Stimulated activated CD4-positive, alpha-beta T cell treated with anti-CD3 and anti-CD28 coated beads, Interleukin-1b, Interleukin-23, amount 100 ng/mL, for 1 hour (primary cell): ENCODE measurements at places on chromosomes 2 and 18.

DNA sequence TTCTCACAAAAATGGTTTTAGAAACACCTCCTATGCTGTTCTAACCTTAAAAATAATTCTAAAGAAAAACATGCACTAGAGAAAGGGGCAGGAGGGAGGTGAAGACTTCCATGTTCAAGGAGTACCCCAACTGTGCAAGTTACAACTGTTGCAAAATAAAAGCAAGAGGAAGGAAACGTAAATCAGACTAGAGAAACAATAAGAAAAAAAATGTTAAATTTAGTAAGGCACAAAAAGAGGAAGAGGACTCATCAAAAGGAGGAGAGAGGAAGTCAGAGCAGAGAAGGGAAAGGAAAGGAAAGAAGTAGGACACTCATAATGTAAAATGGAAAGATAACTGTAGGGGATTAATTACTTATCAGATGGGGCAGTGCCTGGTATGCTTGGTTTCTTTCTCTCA is 34.1 kb downstream of the RAPH1 start:
- no peak for DNase-seq

- DNase-seq, result no peak
These were observed 157.1 kb upstream of the ZFP36L2 start for GRCh38 chr2:43383533-43383932.

DNA sequence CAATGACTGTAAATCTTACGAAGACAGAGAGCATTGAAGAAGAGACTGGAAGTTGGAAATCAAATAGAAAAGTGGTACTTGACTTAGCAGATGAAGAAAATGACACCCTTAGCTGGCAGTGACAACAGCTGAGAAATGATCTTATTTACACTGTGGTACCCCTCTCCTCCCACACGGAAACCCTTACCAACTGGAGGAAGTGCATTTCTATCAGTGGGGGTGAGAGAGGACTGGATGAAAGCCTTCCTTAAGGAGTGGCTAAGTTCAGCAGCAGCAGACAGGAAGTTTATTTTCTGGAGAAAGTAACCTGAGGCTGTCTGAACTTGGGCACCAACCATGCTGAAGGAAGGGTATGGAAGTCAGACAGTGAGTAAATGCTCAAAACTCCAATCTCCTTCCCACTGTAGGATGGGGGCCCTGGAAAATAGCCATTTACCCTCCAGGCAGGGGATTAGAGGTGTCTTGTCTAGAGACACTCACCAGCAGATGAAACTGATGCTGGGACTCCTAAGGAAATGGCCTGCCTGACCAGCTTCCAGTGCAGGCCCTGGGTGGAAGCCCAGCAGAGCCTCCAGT is 160.2 kb upstream of the NCK2 start:
- no peak for DNase-seq

DNA sequence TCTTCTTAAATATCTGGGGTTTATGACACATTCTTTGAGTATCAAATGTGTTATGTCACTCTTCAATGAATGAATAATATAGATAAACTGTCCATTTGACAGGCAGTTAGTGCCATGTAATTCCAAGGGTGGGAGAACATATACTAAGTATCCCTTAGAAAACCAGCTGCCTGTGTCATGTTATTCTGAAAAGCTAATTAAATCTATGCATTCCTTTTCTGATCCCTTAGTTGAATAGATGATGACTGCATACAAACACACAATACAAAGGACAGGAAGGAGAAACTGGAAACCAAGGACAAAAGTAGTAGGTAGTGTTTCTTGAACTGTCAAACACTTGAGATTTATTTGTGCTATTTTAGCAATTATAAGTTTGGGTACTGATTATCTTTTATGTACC is 8.3 kb downstream of the ARHGAP28 start:
- DNase-seq, result no peak

GRCh38 chr2:53242090-53242489 is 525.5 kb upstream of the CHAC2 start:
- no peak for DNase-seq

DNA sequence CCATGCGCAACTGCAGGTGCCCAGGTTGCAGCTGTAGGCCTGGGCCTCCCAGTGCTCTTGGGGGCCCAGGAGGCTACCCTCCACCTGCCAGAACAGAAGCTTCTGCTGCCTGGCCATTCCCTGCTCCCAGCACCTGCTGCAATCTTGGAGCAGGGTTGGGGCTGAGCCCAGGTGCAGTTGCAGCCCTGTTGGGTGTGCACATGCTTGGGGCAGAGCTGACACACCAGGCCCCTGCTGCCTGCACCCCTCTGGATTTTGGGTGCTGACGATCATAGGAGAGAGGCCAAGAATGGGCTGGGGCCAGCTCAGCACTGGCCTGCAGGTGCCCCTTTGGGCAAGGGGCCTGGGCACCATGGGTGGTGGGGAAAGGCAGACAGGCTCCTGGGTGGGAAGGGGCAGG is 20.5 kb upstream of the SP140L start:
- no peak for DNase-seq

GRCh38 chr2:163173591-163173990 is 335.0 kb upstream of the KCNH7 start:
- DNase-seq, result no peak

GRCh38 chr2:227163998-227164762 is at the start of the genes COL4A3 and COL4A4:
COL4A3 (plus strand) TSS chr2:227164624; CDS start chr2:227164727, 103 bp downstream.
COL4A4 (minus strand) TSS chr2:227164205; CDS start chr2:227147483, 16,722 bp downstream.
- no peak for DNase-seq

- DNase-seq, result peak; percentile 21
These were observed 42.1 kb upstream of the TAF1B start for GRCh38 chr2:9800975-9801726.

- DNase-seq, result no peak
These were observed 119.6 kb upstream of the ARL5A start for GRCh38 chr2:151947813-151948165.

DNA sequence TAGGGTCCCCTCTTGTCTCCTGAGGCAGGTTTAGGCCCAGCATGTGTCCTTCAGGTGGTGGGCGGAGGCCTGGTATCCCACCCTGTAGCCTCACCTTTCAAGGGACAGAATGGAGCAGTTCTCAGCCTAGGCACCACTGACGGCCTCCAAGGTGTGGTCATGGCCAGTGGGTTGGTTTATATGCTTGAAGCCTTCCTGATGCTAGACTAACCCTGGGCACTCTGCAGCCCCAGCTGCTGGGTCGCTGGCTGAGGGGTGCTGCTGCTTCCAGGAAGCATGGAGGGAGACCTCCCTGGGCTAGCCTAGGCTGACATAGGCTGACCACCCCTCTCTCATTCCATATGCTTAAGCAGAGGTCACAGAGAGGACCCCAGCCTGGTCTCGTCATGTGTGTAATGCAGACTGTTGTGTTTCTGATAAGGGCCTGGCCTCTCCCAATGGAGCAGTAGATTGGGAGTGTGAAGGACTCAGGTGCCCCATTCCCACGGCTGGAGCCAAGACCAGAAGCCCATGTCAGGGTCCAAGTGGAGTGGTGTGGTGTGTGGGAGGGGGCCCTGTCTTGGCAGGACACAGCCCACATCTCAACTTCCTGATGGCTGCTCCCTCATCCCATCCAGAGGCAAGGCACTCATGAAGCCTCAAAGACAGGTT is 206.6 kb downstream of the DYSF start:
- DNase-seq, result no peak

DNA sequence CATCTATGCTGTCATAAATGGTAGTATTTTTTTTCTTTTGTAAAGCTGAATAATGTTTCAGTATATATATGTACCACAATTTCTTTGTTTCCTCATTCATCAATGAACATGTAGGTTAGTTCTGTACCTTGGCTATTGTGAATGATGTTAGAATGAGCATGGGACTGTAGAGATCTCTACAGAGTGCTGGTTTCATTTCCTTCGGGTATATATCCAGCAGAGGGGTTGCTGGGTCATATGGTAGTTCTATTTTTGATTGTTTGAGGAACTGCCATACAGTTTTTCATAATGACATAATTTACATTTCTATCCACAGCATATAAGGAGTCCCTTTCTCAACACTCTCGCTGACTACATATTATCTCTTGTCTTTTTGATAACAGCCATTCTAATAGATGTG is 243.5 kb downstream of the CDH7 start:
- no peak for DNase-seq

GRCh38 chr2:168565112-168565511 is 109.0 kb downstream of the CERS6 start:
- DNase-seq, result no peak

DNA sequence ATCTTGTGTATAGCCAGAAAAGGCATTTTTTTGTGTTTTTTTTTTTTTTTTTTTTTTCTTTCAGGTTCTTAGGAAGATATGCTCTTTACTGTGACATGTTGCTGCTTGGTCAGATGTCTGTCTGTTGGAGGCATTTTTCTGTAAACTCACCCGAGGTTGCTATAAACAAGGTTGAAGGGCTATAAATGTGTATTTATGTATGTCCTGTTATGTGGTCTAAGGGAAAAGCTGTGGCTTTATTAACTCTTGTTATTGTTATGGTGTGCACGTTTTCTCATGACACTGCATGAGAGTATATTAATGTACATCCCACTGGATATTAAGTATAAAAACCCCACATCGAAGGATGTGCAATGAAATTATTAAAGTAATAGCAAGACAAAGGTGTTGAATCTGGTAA is 102.0 kb downstream of the ZNF532 start:
- no peak for DNase-seq

DNA sequence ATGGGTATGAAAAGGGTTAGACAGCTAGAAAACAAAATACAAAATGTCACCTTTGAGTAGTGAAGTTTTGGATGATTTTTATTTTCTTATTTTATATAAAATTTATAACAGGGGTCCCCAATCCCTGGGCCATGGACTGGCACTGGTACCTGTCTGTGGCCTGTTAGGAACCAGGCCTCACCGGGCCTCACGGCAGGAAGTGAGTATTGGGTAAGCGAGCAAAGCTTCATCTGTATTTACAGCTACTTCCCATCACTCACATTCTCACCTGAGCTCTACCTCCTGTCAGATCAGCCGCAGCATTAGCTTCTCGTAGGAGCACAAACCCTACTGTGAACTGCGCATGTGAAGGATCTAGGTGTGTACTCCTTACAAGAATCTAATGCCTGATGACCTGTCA is 202.8 kb upstream of the TWIST2 start:
- no peak for DNase-seq

DNA sequence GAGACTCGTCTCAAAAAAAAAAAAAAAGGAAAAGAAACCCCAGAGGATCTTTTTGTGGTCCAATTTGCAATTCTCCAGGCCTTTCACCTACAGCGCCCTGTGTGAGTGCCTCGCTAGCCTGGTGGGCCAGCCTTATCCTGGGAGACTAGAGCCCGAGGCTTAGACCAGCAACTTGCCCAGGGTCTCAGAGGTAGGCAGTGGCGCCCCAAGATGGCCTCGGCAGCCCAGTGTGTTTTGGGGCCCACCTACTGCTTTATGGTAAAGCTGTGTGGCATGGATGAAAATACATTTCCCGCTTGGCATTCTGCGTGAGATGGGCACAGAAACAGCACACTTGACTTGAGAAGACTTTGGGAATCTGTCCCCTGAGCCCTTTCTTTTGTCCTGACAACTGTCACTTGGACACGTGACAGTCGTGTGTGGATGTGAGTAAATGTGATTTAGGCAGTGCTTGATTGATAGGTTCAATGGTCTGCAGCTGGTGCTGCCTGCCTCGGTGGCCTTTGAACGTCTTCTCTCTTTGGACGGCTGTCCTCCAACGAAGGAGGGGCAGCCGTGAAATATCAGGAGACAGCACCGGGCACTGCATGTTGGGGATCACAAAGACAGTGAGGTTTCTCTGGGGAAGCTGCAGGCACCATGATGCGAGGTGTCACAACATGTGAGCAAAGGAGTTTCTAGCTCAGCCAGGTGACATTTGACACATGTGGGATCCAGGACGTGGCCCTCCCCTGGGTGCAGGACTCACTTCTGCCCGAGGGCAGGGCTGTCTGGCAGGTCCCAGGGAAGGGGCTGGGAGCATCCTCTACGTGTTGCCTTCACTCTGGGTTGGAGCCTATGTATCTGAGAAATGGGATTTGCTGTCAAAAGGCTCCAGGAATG is 209.5 kb upstream of the TWIST2 start:
- no peak for DNase-seq

DNA sequence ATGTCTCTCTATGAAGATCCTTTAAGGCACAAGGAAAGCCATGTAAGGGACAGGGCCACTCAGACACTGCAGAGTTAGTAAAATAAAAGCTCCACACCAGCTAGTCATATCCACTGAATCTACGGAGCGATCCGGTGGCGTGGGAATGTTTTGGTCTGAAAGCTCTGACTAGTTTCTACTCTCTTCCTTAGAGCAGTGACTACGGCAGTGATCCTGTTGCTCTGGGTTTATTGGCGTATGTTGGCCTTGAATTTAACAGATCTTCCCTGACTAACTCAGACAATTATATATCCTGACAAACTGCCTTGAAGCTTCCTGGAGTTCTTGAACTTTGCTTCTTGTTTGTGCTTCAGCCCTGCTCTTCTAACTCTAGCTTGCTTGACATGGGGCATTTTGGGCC is 115.3 kb upstream of the FZD5 start:
- no peak for DNase-seq

DNA sequence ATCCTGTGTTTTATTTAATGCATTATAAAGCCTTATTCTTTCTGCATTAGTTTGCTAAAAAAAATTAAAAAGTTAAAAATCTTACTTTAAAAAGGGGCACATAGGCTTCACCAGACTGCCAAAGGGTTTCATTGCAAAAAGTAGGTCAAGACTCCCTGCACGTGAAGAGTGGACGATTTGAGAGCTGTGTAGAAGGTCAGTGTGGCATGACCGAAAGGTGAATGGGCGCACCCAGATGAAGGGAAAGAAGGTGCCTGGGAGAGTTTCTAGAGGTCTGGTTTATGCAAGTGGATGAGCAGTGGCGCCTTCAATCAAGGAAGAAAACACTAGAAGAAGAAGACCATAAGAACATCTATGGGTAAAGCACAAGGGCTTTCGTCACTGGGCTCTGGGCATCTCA is 111.0 kb downstream of the SP3 start:
- DNase-seq, result no peak

- DNase-seq, result no peak
These were observed 6.5 kb downstream of the SUCLG1 start for GRCh38 chr2:84452624-84453023.

DNA sequence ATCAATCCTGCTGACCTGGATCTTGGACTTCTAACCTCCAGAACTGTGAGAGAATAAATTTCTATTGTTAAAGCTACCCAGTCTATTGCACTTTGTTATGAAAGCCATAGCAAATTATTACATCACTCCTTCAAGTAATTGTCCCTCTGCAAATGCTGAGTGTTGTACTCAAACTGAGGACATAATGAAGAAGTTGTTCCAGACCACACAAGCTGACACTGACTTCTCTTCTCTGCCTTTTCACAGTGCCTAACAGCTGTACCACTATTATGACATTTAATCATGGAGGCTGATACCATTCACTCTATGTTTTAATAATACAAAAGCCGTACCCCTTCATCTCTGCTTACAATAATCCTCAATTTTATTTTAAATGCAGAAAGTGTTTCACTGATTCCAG is 424.1 kb upstream of the PIK3C3 start:
- no peak for DNase-seq

GRCh38 chr2:28833740-28834470 is 23.3 kb downstream of the SPDYA start:
- DNase-seq, result no peak

GRCh38 chr2:59658906-59659635 is 894.4 kb downstream of the BCL11A start:
- DNase-seq, result no peak

GRCh38 chr2:228690681-228691080 is 509.2 kb upstream of the SPHKAP start:
- no peak for DNase-seq
